Suprapubic skin (tissue), 4 donors: ENCODE measurements at places on chromosomes 11 and 22.

DNA sequence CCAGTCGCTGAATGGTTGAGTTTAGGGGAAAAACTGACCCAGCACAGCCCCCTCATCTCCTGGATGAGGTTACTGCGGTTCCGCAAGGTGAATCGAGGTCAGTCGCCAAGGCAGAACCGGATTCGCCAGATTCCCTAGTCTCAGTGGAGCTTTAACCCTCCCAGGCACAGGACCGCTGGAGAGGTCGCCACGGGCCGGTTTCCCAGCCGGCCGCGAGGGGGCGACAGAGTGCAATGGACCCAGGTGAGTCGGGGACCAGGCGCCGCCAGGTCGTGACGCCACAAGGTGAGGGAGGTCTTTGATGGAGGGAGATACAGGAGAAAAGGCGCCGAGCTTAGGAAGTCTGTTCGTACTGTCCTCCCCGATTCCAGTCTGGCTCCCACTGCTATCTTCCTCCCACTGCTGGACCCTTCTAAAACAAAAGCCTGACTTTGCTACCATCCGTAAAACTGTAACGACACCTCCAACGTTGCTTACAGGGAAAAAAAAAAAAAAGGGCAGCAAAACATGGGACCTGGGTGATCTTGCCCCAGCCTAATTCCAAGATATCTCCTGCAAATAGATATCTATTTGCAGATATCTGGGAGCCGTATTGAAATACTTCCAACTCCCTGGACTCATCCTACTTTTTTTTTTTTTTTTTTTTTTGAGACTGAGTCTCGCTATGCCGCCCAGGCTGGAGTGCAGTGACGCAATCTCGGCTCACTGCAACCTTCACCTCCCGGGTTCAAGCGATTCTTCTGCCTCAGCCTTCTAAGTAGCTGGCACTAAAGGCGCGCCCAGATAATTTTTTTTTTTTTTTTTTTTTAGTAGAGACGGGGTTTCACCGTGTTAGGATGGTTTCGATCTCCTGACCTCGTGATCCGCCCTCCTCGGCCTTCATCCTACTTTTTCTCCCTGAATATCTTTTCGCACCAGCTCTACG is 1.4 kb upstream of the GGA1 start:
- peak overlapping the region; percentile 85 for H3K4me3 ChIP-seq
- peak overlapping the region; percentile 89 for H3K27ac ChIP-seq
- peak; percentile 88 for DNase-seq

GRCh38 chr11:47137476-47137875 is 39.2 kb downstream of the ARFGAP2 start:
- no peak for DNase-seq
- H3K27me3 ChIP-seq, result no peaks in the 10 kb centered on the region
- no peak overlapping the region for H3K4me3 ChIP-seq
- no peak overlapping the region for H3K27ac ChIP-seq
- peaks cover 19% of the 10 kb centered on the region for H3K4me1 ChIP-seq
- H3K36me3 ChIP-seq, result no peaks in the 10 kb centered on the region

DNA sequence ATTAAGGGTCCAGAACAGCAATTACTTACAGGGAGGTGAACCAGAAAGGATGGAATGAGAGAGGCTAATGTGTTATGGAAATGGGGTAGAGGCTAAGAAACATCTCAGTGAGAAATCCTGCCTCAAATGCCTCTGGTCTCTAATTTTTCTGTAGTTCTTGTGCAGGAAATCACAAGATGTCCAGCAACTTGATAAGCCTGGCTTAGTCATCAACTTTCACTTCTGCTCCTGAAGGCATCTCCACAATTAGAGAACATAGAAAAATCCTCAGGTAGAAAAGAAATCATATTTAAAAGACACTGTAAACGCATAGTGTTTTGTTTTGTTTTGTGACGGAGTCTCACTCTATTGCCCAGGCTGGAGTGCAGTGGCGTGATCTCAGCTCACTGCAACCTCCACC is 18.7 kb downstream of the MRGPRX4 start:
- no peaks in the 10 kb centered on the region for H3K4me1 ChIP-seq
- H3K27ac ChIP-seq, result no peak overlapping the region
- DNase-seq, result no peak
- no peaks in the 10 kb centered on the region for H3K36me3 ChIP-seq

DNA sequence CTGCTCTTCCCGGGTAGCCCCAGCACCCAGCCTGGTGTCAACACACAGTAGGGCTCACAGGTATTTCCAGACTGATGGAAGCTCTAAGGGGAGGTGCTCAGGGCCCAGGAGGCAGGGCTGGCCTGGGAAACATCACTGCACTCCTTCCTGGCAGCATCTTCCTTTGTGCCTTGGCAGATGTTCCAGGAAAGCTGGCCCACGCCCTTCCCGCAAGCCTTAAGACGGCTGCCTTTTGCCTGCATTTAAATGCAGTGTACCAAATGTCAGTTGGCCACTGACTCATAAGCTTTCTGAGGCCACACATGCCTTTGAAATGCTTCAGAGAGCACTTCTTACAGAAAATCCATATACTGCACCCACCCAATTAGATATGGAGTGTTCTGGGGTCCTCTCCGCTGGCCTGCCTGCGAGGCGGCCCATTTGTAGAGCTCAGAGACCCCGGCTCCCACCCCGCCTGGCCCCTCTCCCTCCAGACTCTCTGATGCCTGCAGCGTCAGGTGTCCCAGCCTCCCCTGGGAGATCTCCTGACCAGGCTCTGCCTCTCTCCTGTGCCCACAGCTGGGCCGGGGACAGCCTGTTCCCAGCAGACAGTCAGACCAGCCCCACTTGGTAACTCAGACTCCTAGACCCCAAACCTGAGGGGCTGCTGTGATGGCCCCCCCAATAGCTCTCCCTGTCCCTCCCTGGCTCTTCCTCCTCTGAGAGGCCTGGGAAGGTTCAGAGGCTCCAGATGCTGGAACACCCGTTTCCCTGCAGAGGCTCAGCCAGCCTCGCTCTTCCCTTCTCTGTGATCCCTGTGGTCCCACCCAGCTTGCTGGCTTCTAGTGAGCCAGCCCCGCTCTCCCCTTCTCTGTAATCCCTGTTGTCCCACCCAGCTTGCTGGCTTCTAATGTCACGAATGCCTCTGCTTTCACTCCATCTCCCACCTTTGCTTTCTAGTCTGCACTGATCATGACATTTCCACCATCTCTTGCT is 47.6 kb upstream of the THY1 start:
- H3K27ac ChIP-seq, result peak overlapping the region; percentile 87
- no peaks in the 10 kb centered on the region for H3K27me3 ChIP-seq
- DNase-seq, result no peak
- no peaks in the 10 kb centered on the region for H3K36me3 ChIP-seq

- no peak for DNase-seq
- peak overlapping the region; percentile 69 for H3K4me3 ChIP-seq
- no peak overlapping the region for H3K27ac ChIP-seq
- peaks cover 31% of the 10 kb centered on the region for H3K4me1 ChIP-seq
- H3K27me3 ChIP-seq, result no peaks in the 10 kb centered on the region
- peaks cover 17% of the 10 kb centered on the region for H3K36me3 ChIP-seq
Observed at GRCh38 chr11:6472934-6473333, 807 bp downstream of the TRIM3 start.

GRCh38 chr11:12118949-12119348 is 8.6 kb downstream of the MICAL2 start:
- H3K4me3 ChIP-seq, result no peak overlapping the region
- peaks cover 42% of the 10 kb centered on the region for H3K4me1 ChIP-seq
- no peak overlapping the region for H3K27ac ChIP-seq
- H3K36me3 ChIP-seq, result no peaks in the 10 kb centered on the region
- DNase-seq, result no peak
- no peaks in the 10 kb centered on the region for H3K27me3 ChIP-seq

DNA sequence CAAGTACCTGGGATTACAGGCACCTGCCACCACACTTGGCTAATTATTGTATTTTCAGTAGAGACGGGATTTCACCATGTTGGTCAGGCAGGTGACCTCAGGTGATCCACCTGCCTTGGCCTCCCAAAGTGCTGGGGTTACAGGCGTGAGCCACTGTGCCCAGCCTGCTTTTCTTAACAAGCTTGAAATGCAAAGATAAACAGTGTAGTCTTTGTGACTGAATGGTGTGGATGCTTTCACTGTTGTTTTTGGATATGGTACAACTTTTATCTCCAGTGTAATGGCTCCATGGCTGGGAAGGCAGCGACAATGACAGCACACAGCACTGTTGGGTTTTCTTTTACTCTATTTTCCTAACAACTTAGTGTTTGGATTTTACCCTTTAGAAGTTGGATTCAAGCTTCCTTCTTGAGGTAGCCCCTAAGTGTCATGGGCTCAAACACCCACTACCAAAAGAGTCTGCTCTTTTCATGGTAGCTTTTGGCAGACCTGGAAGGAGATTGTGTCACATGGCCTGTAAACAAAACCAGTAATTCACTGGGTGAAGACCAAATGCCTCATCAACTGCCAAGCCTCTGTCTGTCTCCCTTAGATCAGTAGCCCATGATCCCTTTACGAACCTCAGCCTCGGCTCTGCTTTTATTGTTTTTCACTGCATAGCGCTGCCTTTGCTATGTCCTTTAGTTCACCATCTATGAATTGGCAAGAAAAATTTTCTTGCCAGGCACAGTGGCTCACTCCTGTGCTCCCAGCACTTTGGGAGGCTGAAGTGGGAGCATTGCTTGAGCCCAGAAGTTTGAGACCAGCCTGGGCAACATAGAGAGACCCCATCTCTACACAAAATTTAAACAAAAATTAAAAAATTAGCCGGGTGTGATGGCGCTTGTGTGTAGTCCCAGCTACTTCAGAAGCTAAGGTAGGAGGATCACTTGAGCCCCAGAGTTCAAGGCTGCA is 6.4 kb downstream of the VPS51 start:
- peak overlapping the region; percentile 73 for H3K27ac ChIP-seq
- no peak for DNase-seq
- H3K27me3 ChIP-seq, result no peaks in the 10 kb centered on the region
- peaks cover 48% of the 10 kb centered on the region for H3K4me1 ChIP-seq

GRCh38 chr22:50118129-50118528 is 28.3 kb downstream of the MOV10L1 start:
- no peaks in the 10 kb centered on the region for H3K36me3 ChIP-seq
- DNase-seq, result no peak
- H3K27me3 ChIP-seq, result no peaks in the 10 kb centered on the region
- no peaks in the 10 kb centered on the region for H3K4me1 ChIP-seq

- H3K27ac ChIP-seq, result no peak overlapping the region
- no peaks in the 10 kb centered on the region for H3K27me3 ChIP-seq
- no peak for DNase-seq
- peaks cover 100% of the 10 kb centered on the region for H3K4me1 ChIP-seq
Observed at GRCh38 chr11:2385156-2386151, 8.3 kb downstream of the CD81 start.

- H3K4me1 ChIP-seq, result peaks cover 4% of the 10 kb centered on the region
- no peaks in the 10 kb centered on the region for H3K27me3 ChIP-seq
- no peak for DNase-seq
- H3K27ac ChIP-seq, result no peak overlapping the region
- H3K4me3 ChIP-seq, result no peak overlapping the region
Observed at GRCh38 chr11:128929991-128930390, 12.7 kb downstream of the TP53AIP1 start.

- H3K27me3 ChIP-seq, result no peaks in the 10 kb centered on the region
- H3K4me1 ChIP-seq, result peaks cover 7% of the 10 kb centered on the region
- no peaks in the 10 kb centered on the region for H3K36me3 ChIP-seq
- no peak overlapping the region for H3K27ac ChIP-seq
- no peak for DNase-seq
Observed at GRCh38 chr22:21563912-21564311, 3.6 kb upstream of the UBE2L3 start.

DNA sequence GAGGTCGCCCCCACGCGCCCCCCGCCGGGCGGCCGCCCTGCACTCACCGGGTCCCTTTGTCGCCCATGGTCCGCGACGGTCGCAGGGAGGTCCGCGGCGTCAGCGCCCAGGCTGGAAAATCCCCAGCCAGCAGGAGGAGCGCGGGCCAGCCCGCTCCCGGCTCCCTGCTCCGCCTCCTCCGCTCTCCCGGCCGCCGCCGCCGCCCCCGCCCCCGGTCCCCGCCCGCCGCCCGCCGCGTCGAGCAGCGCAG is at the start of gene ARRB1:
ARRB1 (minus strand) TSS at position 121 of the 250 bp plus-strand sequence; CDS start at position 67, 54 bp downstream.
- H3K4me3 ChIP-seq, result peak within 1 kb of the TSS; percentile 60
- H3K27me3 ChIP-seq, result no peaks in the 10 kb centered on the region
- H3K27ac ChIP-seq, result peak within 1 kb of the TSS; percentile 90

- peaks cover 3% of the 10 kb centered on the region for H3K36me3 ChIP-seq
- H3K4me1 ChIP-seq, result peaks cover 55% of the 10 kb centered on the region
- no peak overlapping the region for H3K4me3 ChIP-seq
- peak; percentile 18 for DNase-seq
- H3K27ac ChIP-seq, result no peak overlapping the region
Observed at GRCh38 chr22:29383740-29384139, 4.6 kb downstream of the AP1B1 start.

- DNase-seq, result no peak
- no peak overlapping the region for H3K4me3 ChIP-seq
- peaks cover 27% of the 10 kb centered on the region for H3K4me1 ChIP-seq
- H3K27me3 ChIP-seq, result no peaks in the 10 kb centered on the region
- H3K27ac ChIP-seq, result peak overlapping the region; percentile 37
Observed at GRCh38 chr22:38733329-38733723, 22.5 kb downstream of the SUN2 start.

DNA sequence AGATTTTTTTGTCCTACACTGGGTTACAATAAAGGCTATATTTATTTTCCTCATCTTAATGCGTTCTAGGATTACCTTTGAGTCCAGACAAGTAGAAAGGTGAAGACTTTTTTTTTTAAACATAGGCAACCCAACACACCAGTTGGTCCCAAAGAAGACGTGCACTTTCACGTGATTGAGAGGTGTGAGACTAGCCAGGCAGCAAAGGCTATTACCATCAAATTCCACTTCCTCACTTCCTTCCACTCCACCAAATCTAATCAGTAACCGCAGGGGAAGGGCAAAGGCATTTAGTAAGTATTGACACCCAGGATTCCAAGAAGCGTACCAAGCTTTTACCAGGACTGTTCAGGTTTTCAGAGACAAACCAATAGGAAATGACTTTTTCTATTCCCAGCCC is 109.3 kb downstream of the APIP start:
- H3K27me3 ChIP-seq, result no peaks in the 10 kb centered on the region
- DNase-seq, result no peak
- H3K36me3 ChIP-seq, result no peaks in the 10 kb centered on the region

DNA sequence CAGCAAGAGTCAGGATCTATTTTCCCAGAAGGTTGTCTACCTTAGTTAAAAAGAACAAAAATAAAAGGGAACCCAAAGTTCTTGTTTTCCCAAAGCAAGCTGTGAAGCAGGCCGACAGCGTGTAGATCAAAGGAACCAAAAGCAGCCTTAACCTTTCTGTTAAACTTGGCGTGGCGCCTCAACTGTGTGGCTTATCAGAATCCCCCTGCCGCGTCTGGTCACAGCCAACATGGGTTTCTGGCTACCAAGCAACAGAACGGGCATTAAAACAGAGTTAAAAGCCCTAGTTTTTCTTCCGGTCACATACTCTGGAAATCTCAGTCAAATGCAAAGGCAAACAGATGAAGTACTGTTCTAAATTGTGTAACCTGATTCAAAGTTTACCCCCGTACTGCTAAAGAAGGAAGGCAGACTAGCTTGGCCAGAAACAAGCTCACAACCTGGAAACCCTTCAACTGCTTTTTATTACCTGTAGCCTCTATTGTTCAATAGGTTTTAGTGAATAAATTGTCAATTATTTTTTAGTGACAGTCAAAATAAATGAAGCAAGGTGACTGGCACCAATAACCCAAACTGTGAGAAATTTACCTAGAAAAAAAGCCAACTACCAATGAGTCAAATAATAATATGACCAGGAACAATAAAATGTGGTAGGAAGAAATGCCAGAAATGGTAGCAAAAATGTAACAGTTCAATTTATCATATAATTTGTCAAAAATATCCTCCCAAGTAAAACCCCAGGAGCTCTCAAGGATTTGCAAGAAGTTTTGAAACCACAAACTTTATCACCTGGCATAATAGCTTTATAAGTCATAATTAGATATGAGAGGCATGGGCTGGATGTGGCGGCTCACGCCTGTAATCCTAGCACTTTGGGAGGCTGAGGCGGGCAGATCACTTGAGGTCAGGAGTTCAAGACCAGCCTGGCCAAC is 21.4 kb downstream of the CHKA start:
- no peaks in the 10 kb centered on the region for H3K4me1 ChIP-seq
- no peak for DNase-seq
- no peak overlapping the region for H3K4me3 ChIP-seq
- no peaks in the 10 kb centered on the region for H3K36me3 ChIP-seq
- no peak overlapping the region for H3K27ac ChIP-seq
